ENCODE measurements at places on chromosomes 4 and X.

DNA sequence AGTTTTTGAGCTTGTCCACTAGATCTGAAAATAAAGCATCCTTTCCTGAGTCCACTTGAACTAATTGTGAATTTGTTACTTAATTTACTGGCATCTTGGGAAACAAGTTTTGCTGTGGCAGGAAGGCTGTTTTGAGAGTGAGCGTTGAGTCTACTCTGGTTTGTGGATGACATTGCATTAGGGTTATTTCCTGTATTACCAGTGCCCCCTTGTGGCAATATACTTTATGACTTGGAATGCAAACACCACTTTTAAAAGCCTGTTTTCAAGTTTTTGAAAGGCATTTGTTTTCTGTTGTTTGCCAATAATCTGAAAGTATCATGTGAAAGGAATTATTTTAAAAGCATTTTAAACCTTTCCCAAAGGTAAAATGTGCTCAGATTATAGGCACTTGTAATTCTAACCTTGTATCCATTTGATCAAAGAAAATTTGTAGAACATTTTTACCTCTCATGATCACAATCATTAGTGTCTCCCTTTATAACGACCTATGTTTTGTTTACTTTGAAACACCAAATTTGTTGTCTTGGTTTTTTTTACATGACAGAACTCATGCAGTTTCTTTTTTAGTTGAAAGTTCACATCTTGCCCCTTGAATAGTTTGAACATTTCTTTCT is 18.0 kb upstream of the CYP2U1 start:
- DNase-seq: peak; percentile 44

GRCh38 chr4:45317276-45317675 is 590.9 kb upstream of the GNPDA2 start:
- DNase-seq: no peak

DNA sequence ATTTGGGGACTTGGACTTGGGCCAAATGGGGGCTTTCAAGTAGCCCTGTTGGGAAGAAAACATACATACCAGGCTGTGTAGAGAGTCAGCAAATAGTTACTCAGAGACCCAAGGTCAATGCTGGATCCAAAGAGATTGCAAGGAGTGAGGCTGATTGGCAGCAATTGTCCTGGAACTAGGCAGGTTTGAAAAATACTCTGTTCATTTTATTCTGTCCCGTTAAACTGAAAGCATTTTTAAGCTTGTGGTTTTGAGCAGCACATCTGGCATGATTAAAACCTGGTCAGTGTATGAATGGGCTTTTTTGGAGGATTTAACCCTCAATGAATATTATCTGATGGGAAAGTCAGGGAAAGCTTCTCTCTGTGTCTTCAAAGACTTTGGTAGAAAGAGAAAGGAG is 294.3 kb upstream of the BOD1L1 start:
- no peak for DNase-seq

DNA sequence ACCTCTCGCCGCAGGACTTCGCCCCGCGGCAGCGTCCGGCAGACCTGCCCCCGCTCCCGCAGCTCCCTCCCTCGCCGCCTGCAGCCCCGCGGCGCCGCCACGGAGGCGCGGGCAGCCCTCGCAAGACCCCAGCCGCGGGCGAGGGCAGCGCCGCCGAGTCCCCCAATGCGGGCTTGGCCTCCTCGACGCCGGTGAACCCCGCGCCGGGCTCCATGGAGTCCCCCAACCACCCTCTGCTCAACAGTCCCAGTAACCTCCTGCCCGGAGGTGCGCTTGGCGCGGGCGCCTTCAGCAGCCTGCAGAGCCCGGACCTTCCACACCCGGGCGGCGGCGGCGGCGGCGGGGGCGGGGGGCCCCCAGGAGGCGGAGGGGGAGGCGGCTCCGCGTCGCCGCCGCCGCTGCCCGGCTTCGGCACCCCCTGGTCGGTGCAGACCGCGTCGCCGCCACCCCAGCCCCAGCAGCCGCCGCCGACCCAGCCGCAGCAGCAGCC is 1.2 kb downstream of the CPEB2 start:
- no peak for DNase-seq

DNA sequence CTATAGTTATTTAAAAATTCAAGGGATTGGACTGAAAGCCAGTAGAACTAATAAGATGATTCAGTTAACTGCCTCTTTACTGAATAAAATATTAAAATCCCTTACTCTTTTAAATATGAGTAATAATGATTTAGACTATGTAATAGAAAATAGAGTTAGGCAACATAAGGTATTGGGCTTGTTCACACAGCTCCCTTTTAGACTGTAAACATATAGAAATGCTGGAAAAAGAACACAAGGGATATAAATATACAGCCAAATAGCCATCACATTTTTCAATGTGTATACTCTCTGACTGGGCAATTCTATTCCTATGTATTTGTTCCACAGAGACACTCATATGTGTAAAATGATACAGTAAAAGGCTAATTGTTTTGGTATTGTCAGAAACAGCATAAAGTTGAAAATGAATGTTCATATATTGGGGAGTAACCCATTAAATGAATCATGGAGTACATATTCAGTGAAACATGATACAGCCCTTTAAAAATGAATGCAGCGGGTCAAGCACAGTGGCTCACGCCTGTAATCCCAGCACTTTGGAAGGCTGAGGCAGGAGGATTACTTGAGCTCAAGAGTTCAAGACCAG is 129.8 kb downstream of the TBC1D19 start:
- DNase-seq: no peak

DNA sequence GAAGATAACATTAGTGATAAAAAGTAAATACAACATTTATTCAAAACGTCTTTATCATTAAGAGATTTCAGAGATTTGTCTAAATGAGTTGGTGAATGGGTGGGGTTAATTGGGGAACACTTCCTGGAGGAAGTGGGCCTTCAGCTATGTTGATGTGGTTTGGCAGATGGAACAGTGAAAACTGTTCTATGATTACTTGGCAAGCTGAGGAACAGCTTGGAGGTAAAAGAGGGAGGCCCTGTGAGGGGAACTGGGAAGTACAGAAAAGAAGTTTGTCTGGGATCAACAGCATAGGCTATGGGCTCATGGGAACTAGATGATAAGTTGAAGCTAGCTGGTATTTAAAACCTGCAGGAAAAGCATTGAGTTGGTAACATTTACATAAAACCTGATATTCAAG is 26.0 kb downstream of the OCRL start:
- DNase-seq: no peak

- DNase-seq: no peak
These were observed 17.7 kb downstream of the SLC10A6 start for GRCh38 chr4:86831262-86832130.

GRCh38 chr4:73311428-73311827 is 52.8 kb upstream of the ANKRD17 start:
- DNase-seq: peak; percentile 29

- DNase-seq: no peak
These were observed 116.9 kb downstream of the EFNB1 start for GRCh38 chrX:68945603-68946228.

DNA sequence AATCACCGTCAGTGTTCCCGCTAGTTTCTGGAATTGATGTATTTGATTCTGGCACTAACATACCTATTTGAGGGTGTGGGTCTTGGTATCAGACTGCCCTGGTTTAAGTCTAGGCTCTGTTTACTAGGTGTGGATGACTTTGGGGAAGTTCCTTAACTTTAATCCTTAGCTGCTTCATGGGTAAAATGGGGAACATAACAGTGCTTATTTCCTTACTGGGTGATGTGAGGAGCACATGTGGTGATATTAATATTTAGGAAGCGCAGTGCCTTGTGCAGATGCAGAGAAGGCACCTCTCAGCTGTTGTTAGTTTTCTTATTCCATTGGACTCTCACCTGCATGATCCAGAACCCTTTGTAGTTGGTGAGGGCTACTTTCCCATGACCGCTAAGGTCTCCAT is 17.1 kb downstream of the RNF4 start:
- DNase-seq: no peak

GRCh38 chrX:20267931-20268701 is 1.4 kb upstream of the RPS6KA3 start:
- DNase-seq: no peak

- DNase-seq: peak; percentile 23
These were observed 441.6 kb downstream of the GBA3 start for GRCh38 chr4:23134331-23134730.

GRCh38 chr4:173821036-173821435 is 291.0 kb upstream of the HAND2 start:
- no peak for DNase-seq

DNA sequence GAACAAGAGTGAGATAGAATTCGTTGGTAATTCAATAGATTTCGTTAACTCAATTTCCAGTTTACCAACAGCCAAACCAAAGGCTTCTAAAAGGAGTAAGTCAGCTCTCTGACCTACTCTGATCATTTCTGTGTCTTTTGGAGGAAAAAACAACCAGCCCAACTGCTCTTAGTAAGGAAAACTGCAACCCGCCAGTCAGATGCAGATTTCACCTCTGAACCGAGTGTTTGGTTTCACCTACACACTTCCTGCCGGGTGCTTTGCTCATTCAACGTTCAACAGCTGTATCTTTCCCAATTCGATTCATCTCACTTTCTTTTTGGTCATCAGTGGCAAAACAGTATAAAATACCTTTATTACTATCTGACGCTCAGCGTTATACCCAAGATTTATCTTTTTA is 24.5 kb downstream of the TMSB4X start:
- DNase-seq: no peak

DNA sequence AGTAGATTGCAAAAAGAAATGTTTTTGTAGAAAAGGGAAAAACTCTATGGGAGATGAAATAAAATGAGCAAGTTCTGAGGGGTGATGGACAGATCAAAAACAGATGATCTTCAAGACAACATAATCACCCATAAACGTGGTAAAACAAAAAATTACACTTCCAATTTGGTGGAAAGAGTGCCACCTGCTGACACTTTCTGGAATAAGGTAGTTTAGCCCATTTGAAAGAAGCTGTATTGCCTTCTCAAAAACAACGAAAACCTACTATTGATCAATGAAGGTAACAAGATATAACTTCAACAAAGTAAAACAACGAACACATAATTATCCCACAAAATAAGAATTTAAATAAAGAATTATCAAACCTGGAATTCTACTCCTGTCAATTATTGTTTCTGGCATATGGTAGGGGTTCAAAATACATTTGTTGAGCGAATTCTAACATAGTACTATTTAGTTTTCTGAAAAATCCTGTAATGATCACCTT is 2.5 kb downstream of the COQ2 start:
- DNase-seq: peak; percentile 27

GRCh38 chr4:189053621-189054020 is 887.1 kb upstream of the FRG1 start:
- DNase-seq: no peak

DNA sequence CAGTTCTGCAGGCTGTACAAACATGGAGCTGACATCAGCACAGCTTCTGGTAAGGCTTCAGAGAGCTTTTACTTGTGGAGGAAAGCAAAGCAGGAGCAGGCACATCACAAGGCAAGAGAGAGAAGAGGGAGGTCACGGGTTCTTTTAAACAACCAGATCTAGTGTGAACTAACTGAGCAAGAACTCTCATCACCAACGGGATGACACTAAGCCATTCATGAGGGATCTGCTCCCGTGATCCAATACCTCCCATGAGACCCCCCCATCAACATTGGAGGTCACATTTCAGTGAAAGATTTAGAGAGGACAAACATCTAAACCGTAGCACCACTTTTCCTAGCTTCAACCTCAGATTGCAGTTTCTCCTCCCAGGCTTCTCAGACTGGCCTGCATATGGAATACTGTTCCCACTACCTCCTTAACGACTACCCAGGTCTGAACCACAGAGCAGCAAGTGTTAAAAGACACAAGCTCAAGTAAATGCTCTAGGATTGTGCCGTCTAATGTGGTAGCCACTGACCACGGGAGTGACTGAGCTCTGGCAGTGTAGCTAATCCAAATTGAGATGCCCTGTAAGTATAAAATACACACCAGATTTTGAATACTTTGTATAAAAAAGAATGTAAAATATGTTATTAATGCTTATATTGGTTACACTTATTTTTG is 192.7 kb downstream of the PTTG2 start:
- DNase-seq: no peak

DNA sequence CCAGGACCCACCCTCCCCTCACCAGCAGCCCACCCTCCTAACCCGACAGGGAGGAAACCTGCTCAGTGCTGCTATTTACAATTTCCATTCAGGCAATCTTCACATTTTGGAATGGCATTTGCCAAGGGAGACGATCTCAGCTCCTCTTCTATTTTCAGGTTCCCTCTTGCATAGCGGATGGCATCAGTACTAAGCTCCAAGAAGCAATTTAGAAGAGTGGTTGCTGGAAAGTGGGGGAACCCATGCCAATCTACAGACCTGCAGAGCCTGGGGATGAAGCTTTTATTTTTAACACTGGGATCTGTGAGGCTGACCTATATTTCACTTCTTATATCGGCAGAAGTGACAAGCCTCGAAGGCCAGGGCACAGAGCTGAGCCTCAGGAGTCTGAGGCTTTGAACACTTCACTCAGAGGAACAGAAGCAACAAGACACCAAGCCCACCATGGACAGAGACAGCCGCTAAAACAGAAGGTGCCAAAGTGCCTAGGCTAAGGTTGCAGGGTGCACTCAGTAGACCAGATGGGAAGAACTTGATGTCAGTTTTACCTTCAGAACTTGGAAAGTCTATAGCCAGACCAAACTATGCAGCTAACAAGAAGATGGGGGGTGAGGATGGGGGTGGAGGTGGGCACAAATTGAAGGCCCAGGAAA is 44.0 kb downstream of the SCD5 start:
- no peak for DNase-seq

DNA sequence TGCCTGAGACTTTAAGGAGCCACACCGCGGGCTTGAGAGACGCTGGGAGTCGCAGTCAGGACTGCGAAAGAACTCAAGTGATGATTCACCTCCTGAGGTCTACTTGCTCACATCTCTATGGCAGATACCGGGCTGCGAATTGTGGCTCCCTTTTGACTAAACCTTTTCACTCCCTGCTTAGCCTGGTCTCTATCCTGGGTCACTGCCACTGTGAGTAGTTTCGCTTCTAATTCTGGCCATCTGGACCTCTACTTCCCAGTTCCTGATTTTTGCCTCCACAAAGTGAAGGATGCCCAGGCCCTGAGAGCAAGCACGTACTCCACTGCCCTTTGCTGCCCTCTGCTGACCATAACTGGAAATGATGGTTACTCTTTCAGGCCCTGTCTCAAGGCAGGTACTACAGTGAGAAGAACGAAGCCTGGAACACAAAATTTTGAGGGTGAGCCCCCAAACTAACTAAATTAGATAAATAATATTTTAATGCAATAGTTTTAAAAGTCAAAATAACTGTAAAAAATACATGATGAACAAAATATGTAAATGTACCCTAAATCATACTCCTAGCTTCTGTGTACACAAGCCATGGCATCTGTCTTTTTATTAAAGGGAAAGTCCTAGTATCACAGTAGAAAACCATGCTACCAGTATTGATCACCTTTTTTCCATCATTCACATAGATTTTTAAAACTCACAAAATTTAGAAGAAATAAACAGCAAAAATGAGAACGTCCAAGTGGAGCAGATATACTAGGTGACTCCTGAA is 16.7 kb downstream of the MAD2L1 start:
- peak; percentile 45 for DNase-seq

- DNase-seq: no peak
These were observed 153.2 kb downstream of the SHROOM3 start for GRCh38 chr4:76588274-76588673.

All from NCI-H1105 treated with DMSO at 0.1 percent for 48 hours (cell line).